ENCODE measurements at places on chromosomes 2 and 18.

DNA sequence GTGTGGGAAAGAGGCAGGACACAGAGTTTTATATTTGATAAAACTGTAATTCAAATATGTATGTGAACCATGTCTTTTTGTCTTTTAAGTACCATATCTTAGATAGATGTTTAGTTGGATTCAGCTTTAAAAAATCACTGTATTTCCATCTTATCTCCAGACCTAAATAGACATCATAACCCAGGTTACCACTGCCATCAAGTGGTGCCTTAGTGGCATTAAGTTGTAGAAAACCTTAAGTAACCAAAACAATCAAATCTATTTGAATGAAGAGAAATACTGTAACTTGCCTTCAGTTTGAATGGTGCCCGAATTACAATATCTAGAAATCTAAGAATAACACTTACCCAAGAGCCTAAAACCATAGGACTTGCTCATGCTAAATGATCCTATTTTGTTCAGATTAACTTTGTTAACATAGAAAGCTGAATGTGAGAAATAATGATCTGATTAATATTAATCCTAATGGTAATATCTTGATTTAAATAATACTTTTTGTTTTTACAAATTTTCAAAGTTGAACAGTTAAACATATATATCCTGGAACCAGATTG is 92.5 kb upstream of the MAP2 start:
- no peak for DNase-seq

DNA sequence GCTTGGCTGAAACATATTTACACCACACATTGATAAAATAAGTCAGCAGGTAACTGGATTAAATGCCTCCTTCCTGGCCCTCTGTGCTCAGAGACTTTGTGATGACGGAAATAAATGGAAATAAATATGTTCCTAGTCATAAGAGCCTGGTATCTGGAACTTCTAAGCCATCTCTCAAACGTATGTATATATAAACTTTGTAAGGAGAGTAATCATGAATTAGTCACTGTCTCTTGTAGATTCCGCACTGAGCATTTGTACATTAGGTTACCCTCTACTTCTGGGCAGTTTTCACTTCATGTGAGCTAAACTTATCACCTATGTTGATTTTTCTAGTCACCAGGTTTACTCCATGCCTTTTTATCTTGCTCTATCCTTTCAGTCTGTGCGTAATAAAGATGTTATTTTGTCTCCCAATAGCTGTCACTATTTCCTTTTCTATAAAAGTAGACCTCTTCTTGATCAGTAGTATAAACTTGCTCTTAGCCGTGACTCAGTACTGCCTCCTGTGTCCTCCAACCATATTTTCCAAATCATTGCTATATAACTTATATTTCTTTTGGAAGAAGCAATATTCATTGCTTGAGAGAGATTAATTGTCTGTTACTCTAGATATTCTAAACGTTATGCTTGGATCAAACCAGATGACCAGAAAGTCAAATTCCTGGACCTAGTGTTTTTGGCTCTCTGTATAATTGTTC is 53.2 kb downstream of the FEZ2 start:
- no peak for DNase-seq

DNA sequence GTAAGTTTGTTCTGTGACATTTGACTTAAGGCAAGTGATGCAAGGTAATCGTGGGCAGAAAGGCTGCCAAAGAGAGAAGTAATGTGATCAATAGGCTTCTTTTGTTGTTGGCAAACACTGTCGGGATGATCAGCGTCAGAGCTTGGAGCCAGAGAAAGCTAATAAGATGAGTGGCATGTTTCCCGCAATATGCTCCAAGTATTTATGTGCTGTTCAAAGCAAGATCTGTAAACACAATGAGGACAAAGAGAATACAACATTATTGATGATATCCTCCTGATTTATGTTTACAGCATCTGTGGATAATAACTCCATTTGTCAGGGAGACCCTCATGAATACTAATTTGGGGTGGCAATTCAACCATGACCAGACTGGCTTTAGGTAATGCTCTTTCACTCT is 603.3 kb downstream of the TDRD15 start:
- DNase-seq, result no peak

DNA sequence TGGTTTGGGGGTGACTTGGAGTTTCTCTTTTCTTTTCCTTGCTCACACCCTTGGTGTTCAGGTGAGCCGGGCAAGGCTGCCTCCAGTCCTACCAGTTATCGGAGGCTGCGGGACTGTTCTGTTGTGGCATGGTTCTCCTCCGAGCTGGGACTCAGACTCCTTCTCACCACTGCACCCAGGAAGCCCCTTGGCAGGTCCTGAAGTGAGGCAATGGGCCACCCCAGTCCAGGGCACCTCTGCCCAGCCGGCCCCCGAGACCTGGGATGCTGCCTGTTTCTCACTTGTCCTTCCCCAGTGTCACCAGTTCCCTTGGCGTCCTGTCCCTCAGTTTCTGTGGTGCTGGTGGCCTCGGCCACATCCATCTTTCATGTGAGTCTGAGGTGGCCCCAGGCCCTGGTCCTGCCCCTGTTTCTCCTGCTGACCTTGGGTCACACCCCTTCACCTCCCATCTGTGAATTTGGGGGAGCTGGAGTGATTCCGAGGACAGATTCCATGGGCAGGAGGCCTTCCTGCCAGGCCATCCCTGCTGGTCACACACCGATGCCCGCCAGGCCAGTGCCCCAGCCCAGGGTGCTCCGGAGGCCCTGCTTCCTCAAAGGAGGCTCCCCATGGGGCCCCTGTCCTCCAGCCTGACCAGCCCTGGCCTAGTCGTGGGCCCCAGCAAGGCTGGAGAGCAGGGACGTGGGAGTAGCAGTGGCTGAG is 6.6 kb upstream of the KLHL30 start:
- DNase-seq, result no peak

GRCh38 chr2:20916604-20917286 is 93.8 kb upstream of the LDAH start:
- DNase-seq, result no peak

GRCh38 chr18:65227970-65228369 is 522.8 kb upstream of the CDH7 start:
- DNase-seq, result no peak

DNA sequence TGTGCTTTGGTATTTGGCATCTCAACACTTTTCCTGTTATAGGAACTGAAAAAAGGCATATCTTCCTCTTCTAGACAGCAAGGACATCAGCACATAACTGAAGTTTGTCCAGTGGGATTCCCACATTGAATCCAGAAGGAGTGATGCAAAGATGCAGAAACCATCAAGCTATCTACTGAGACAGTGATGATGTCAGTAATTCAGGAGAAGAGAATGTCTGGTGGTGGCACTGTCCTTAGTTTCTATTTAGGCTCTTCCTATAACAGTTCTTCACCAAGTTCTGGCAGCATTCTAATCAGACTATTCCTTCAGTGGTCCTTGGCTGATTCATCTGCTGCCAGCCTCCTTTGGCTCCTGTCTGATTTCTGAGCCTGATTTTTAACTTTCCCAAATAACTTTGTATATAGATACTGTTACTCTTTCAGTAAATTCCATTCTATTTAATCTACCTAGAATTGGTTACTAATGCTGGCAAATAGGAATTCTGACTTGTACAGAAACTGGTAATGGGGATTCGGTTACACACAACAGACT is 56.6 kb upstream of the AGPS start:
- no peak for DNase-seq

GRCh38 chr18:43013486-43013885 is 102.0 kb downstream of the RIT2 start:
- no peak for DNase-seq

DNA sequence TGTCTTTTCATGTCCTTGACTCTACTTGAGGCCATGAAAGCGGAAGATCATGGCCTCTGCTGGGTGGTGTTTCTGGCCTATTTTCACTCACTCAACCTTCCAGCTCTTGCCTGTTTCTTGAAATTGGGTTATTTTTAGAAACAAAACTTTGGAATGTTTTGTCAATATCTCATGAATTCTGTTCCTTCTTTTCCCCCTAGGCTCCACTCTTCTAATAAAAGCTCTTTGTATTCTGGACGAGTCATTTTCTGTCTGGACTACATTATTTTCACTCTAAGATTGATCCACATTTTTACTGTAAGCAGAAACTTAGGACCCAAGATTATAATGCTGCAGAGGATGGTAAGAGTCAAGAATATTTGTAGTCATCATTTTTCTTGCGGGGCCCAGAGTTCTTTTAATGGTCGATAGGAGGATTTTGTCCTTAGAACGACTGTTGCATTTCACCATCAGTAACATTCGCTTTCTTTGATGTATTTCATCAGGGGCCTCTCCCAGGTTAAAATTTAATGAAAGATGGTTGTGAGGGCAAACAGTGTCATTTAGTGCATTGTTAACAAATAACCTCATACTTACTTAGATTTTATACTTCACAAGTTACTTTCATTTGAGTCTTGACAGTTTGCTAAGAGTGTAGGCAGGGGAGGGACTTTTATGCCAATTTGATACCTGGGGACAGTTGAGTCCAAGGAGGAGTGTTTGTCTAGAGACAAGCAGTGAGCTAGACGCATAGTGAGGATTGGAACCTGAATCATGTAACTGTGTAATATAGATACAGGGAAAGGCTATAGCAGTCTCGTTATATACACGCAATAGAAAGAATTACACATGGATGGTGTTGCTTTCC is 64.6 kb downstream of the TRPM8 start:
- no peak for DNase-seq

- DNase-seq, result no peak
Measured at GRCh38 chr18:73724958-73725357, 422.7 kb downstream of the FBXO15 start.

- DNase-seq, result no peak
Measured at GRCh38 chr2:28350791-28351285, 41.8 kb upstream of the FOSL2 start.

DNA sequence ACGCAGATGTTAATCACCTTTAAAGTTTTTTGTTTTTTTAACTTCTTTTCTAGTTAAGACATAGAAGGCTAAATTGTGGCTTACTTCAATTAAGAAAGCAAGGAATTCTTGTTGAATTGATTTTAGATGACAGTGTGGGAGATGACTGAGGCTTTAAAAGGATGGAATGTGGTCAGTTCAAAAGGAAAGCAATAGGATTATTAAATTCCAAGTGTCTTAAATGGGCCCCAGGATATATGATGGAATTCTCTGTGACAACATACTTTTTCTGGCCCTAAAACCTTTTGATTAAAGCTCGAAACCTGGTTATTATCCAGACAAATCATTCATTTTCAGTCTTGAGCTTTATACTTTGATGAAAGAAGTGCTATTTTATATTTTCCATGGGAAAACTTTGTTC is 179.0 kb upstream of the TMEFF2 start:
- no peak for DNase-seq

GRCh38 chr2:121160366-121160765 is 124.6 kb downstream of the TFCP2L1 start:
- DNase-seq, result no peak

DNA sequence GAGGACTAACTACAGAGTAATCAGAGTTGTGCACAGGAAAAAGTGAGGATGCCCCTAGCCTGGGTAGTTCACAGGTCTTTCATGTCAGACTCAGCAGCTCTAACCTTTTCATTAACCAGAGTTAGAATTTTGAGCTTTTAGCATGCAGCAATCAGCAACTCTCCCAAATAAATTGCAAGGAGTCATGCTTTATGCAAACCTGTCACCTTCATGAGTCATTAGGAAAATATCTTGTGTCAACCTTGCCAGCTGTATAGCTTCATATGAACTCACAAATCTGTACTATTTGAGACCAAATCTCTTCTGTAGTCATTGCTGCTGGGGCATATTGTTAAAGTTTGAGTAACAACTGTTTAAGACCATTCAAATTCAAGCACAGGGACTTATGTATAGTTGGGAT is 382.3 kb upstream of the NT5C1B start:
- DNase-seq, result no peak

- no peak for DNase-seq
Measured at GRCh38 chr2:72024451-72025175, 123.0 kb downstream of the CYP26B1 start.

GRCh38 chr2:31297751-31298150 is 63.8 kb downstream of the EHD3 start:
- DNase-seq, result no peak

DNA sequence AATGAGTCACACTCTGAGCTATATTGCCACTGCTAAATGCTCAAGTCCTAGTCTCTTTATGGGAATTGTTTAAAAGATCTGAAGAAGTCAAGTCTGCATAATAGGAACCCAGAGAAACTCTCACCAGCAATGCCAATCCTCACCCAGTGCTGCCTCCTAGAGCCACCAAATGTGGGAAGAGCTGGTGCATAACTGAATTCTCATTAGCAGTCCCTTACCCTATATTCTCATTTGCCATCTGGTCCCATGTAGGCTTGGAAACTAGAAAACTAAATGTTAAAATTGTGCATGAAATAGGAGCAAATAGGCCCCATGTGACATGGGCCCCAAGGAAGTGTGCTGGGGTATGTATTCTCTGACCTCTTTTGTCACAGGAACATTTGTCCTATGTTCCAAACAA is 224.4 kb upstream of the SMAD2 start:
- no peak for DNase-seq

DNA sequence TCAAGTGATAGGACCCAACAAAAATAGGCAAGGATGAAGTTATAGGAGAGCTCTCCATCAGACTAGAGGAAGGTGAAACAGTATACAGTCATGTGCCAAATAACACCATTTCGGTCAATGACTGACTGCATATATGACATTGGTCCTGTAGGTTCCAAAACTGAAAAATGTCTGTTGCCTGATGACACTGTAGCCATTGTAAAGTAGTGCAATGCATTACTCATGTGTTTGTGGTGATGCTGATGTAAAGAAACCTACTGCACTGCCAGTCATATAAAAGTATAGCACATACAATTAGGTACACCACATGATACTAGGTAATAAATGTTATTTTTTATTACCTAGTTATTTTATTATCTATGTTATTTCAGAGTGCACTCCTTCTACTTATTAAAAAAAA is 147.9 kb downstream of the GREB1L start:
- DNase-seq, result no peak

- DNase-seq, result no peak
Measured at GRCh38 chr18:76506974-76507764, 12.1 kb upstream of the ZNF516 start.

DNA sequence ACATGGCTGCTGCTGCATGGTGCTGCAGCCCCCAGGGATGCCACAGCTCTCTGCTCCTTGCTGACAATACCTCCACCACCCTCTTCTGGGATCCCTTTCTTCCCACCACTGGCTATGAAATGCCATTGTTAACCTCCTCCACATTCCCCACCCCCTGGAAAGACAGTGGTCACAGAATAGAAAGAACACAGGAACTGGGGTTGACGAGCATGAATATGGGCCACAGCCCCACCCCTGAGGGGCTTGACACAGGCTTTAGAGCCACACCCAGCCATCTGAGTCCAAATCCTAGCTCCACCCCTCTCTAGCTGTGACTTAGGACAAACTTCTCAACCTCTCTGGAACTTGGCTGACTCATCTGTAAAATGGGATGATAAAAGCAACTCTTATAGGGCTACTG is 47.3 kb downstream of the TMEM163 start:
- no peak for DNase-seq
